A172 (cell line): ENCODE measurements at places on chromosomes 7 and 10. TPM values are rescaled to one million over a fixed set of nuclear protein-coding genes. Genes with fewer than 3 reads are reported as not detected.

The SAMD9 gene
- total RNA-seq: 24.1 TPM in 2 replicates

The TRIL gene
- total RNA-seq: not detected in 2 replicates

The OSBPL3 gene
- 17.5 and 19.1 TPM in 2 replicates for total RNA-seq

The MAGI2 gene
- 1.4 and 1.5 TPM in 2 replicates for total RNA-seq

The PODXL gene
- 446 and 531 TPM in 2 replicates for total RNA-seq

The HKDC1 gene
- total RNA-seq: 22.7 and 35.3 TPM in 2 replicates

The GRID2IP gene
- total RNA-seq: 0.03 and 0.22 TPM in 2 replicates
